ENCODE measurements at places on chromosomes 13 and 19. TPM values are rescaled to one million over a fixed set of nuclear protein-coding genes. Genes with fewer than 3 reads are reported as not detected.

Gene KLF2
- total RNA-seq, result 2.2 TPM

Gene TNFSF13B
- 2.7 TPM for total RNA-seq

DNA sequence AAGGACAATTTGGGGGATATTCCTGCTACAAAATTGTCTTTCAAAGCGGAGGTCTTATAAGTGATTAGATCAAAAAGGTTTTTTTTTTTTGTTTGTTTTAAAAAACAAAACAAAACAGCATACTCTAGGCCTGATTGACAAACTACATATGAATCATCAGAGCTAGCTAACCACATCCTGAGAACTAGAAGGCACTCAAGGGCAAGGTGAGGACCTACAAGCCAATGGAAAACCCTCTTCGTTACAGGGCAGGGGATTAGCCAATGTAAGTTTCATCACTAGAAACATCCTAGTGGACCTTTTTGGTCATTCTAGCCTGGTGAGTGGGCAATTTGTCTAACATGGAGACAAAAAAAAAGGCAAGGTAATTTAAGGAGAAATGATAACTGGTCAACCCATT, 428.6 kb downstream of the RFC3 start:
- H3K4me1 ChIP-seq, result peaks cover 2% of the 10 kb centered on the region
- no peaks in the 10 kb centered on the region for H3K27me3 ChIP-seq
- no peak overlapping the region for H3K27ac ChIP-seq

DNA sequence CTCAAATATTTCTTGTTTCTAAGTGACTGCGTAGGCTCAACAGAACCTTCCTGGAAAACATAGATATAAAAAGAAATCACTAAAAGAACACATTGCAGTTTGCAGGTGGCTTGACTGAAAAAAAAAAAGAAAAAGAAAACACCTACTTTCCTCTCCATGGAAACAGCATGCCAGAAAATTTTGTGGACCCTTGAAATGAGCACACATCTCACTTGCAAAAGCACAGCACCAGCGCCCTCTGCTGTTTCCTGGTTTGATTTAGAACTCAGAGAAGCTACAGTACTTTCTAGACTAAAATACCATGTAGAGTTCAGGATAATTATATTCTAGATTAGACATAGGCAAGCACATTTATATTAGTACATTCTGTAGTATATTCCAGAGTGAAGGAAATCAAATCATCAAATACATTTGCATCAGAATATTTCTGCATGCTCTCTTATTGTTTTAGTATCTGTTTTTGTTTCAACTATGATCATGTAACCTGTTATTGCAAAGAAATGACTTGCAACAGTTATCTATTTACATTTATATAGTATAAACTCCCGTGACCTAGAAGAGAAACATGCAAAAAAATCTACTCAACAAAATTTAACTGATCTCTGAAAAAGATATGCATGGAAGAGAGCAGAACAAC, 22.3 kb upstream of the XPO4 start:
- no peaks in the 10 kb centered on the region for H3K36me3 ChIP-seq
- H3K27ac ChIP-seq, result no peak overlapping the region
- peak; percentile 91 for DNase-seq
- no peak overlapping the region for H3K4me3 ChIP-seq
- no peaks in the 10 kb centered on the region for H3K4me1 ChIP-seq

GRCh38 chr13:104594806-104595205, 1528.6 kb upstream of the SLC10A2 start:
- H3K4me3 ChIP-seq, result no peak overlapping the region
- no peaks in the 10 kb centered on the region for H3K27me3 ChIP-seq
- no peaks in the 10 kb centered on the region for H3K36me3 ChIP-seq
- H3K4me1 ChIP-seq, result no peaks in the 10 kb centered on the region
- DNase-seq, result no peak

Gene GPR12
- not detected for total RNA-seq

All from activated CD4-positive, alpha-beta T cell treated with anti-CD3 and anti-CD28 coated beads, Interleukin-2, amount 10 ng/mL, durations not matched to agents 24 days and 14 days (primary cell).